ENCODE measurements at places on chromosomes 6 and 20.

DNA sequence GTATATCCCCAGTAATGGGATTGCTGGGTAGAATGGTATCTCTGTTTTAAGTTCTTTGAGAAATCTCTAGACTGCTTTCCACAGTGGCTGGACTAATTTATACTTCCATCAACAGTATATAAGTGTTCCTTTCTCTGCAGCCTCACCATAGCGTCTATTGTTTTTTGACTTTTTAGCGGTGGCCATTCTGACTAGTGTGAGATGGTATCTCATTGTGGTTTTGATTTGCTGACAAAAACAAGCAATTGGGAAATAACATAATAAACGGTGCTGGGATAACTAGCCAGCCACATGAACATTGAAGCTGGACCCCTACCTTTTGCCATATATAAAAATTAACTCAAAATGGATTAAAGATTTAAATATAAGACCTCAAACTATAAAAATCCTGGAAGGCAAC lies 14.2 kb downstream of the OR2A4 start:
- no peak for DNase-seq

DNA sequence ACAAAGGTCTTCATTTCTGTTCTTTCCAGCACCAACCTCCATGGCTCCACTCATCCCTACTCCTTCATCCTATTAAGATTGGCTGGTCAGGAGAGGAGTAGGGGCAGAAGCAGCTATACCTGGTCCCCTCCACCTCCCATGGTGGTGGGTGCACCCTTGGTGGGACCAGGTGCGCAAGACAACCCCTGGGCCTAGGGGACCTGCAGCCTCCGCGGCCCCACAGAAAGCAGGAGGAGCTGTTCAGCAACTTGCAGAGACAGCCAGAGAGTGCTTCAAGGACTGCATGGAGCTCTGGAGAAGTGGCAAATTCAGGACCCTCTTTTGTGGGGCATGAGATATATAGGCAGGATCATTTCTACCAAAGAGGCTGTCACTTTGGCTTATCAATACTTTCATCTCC lies 9.8 kb downstream of the ULBP2 start:
- no peak for DNase-seq

GRCh38 chr20:45138561-45139300 lies 14.5 kb upstream of the WFDC12 start:
- peak; percentile 40 for DNase-seq

- DNase-seq = no peak
Observed at GRCh38 chr6:14765106-14765505, 480.8 kb upstream of the JARID2 start.

- no peak for DNase-seq
Observed at GRCh38 chr6:36067374-36068011, 39.9 kb downstream of the MAPK14 start.

DNA sequence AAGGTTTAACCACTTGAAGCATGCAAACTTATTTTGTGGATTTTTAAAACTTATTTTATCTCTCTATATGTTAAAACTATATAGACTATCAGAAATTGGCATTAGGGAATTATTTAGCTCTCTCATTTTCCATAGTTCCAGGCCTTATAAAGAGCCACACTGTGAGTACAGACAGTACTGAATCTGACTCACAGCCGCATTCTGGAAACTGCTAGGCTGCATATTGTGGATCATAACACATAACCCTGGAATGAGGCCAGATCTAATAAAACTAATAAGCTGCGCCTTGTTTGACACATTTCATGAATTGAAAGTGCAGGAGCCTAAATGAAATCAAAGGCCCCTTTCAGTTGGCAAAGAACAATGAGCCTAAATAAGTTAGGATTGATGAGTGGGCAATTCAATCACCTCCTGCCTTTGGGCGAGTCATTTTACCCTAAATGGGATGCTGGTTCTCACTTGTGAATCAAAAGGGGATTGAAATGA lies 308.4 kb downstream of the PACRG start:
- DNase-seq = no peak

DNA sequence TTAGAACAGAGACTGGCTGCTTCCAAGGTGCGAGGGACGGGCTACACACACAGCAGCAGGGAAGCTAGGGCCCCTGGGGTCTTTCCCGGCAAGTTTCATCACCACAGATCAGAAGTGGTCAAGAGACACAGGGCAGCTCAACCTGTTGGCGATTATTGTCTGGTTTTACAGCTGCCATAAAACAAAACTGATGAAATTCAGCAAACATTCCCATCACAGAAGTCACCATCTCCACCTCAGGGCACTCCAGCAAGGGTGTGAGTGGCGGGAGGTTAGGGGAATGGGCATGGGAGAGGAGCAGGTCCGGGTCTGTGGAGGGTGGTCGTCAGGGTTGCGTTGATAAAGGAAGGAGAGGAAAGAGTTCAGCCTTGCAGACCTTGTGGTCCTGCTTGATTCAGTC lies 91.0 kb downstream of the PXDC1 start:
- DNase-seq = no peak

GRCh38 chr20:61052195-61052750 lies 199.8 kb upstream of the CDH4 start:
- no peak for DNase-seq

DNA sequence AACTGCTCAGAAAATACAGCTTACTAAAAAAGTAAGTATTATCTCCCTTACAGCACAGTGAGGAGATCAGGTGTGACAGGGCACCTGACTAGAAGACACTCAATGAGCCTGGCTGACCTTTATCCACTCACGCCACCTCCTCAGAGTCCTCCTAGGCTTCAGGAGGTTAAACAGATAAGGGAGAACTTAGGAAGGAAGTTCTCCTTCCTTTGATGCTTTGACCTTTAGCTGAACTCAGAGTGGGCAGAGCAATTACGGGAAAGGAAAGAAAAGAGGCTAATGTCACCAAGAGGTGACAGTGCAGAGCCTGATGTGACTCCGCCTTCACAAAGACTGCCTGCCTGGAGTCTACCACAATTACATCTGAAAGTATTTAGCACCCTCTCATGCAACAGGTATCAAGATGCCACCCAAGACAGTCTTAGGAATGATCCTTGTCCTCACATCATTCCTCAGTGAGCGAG lies 36.7 kb downstream of the MAN1A1 start:
- DNase-seq = peak; percentile 19

GRCh38 chr20:487655-488054 lies 25.3 kb upstream of the TBC1D20 start:
- DNase-seq = no peak

- no peak for DNase-seq
Observed at GRCh38 chr6:159400826-159401225, 231.6 kb downstream of the FNDC1 start.

GRCh38 chr6:9938801-9939200 lies 476.1 kb downstream of the TFAP2A start:
- no peak for DNase-seq

DNA sequence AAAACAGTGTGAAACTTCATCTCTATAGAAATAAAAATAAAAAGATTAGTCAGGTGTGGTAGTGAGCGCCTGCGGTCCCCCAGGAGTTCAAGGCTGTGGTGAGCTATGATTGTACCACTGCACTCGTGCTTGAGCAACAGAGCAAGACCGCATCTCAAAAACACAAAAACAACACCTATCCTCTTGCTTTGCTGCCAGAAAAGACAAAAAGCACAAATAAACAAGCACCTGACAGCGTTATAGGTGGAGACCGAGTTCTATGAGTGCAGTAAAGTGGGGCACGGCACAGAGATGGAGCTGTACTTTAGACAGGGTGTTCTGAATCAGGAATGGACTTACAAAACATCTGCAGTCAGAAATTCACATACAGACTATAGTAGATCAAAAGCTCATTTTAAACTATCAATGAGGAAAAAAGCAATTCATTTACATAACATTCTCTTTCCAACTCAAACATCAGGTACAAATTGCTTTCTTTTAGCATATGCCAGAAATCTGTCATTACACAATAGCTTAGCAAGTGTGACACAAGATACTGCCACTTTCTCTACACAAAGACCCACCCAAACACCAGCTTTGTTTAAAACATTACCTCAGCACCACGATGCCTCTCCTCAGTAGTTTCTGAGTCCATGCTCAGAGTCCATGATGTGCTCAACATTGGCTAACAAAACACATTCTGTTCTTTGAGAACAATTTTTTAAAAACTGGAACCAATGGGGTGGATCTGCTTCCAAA lies 10.1 kb downstream of the EZR start:
- DNase-seq = peak; percentile 35

DNA sequence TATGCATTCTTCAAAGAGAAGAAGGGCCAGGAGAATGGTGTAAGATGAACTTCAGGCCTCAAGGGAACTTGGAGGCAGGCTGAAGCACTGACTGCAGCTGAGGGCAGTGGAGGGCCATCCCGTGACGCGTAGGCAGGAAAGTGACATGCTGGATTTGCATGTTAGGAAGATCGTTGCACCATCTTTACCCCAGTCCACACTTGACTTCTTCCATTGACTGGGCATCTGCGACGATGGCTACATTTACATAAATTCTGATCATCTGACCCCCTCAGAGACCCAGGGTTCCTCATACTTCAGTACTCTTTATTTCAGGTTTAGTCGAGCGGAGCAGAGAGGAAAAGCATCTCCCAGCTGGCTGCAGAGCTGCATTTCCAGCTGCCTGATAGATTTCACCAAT lies 180.2 kb downstream of the PTPRT start:
- DNase-seq = no peak

All from activated CD8-positive, alpha-beta memory T cell treated with anti-CD3 and anti-CD28 coated beads, Interleukin-2, amount 50 U/mL, for 4 hours (primary cell).